Stimulated activated CD4-positive, alpha-beta T cell treated with anti-CD3 and anti-CD28 coated beads, Interleukin-1b, Interleukin-23, amount 100 ng/mL, for 1 hour (primary cell): ENCODE measurements at places on chromosomes 3 and 15.

- DNase-seq, result no peak
Measured at GRCh38 chr15:66102563-66103292, 150.8 kb downstream of the MEGF11 start.

- no peak for DNase-seq
Measured at GRCh38 chr3:123289391-123290106, 87.8 kb downstream of the SEC22A start.

DNA sequence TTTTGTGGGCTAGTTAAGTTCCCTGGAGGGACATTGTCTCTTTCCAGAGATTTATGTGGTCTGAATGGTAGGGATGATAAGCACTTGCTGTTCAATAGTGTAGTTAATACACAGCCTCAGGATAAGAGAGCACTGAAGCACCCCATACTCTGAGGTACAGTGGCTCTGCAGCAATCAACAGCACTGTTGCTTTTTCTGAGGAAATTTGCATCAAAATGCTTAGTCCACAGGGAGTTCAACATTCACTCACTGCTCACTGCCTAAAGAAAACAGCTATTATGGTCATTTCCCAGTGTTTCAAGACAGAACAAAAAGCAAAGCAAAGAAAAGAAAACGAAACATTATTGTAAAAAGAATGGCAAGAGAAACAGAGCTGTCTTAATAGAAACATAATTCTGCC lies 441.9 kb downstream of the PLOD2 start:
- DNase-seq, result no peak

DNA sequence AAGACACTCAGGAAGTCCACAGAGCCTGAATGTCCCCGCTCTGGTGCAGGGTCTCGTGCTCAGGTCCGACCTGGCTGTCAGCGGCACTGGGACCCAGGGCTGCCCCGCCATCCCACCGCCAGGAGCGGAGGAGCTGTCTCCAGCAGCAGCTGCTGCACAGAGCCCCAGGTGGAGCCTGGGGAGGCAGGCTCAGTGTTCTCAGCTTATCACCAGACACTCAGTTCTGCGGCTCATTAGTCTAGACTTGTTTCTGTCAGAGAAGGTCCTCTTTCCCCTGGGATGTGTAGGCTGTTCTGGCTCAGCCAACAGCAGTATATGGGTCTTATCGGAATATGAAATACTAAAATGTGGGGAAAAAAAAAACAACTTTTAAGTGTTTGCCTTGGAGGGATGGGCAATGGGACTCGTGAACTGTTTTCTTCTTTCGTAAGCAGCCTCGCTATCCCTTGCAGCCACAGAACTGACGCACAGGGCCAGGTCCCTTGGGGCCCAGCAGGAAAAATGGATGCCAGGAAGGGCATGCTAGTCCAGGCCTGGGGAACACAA lies 75.9 kb downstream of the KLF13 start:
- no peak for DNase-seq

- DNase-seq, result no peak
Measured at GRCh38 chr15:66126031-66126441, 127.5 kb downstream of the MEGF11 start.

DNA sequence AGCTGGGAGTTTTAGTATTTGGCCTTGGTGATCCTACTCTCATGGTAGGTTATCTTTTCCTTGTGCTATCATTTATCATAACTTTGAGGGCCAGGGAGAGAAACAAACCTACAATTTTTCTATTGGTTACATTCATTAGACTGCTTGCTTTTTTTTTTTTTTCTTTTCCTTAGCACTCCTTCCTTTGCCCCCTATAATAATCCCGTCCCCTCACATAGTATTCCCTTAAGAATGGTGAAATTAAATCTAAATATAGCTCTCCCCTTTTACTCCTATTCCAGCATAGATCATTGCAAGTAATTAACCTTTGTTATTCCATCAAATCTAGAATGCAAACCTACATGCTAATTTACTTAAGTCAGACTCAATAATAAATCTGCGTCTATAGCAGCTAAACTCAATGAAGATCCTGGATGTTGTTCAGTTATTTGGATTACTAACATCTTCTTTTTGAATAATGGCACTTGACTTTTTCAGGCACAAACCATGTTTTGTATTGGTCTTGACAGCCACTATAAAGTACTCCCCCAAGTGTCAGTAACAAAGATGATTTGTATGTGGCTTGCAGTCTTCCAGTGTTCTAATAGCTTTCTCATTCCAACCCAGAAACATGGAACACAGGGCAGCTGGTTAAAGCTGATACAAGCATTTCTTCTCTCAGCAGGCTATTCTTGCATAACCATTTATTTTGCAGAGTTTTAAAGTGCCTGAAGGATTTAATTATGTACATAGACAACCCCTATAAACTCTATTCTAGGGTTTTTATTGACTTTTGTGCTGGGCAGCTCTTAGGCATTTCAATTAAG lies 420.6 kb downstream of the MECOM start:
- DNase-seq, result no peak

- DNase-seq, result no peak
Measured at GRCh38 chr3:117524890-117525289, 815.3 kb downstream of the TUSC7 start.

DNA sequence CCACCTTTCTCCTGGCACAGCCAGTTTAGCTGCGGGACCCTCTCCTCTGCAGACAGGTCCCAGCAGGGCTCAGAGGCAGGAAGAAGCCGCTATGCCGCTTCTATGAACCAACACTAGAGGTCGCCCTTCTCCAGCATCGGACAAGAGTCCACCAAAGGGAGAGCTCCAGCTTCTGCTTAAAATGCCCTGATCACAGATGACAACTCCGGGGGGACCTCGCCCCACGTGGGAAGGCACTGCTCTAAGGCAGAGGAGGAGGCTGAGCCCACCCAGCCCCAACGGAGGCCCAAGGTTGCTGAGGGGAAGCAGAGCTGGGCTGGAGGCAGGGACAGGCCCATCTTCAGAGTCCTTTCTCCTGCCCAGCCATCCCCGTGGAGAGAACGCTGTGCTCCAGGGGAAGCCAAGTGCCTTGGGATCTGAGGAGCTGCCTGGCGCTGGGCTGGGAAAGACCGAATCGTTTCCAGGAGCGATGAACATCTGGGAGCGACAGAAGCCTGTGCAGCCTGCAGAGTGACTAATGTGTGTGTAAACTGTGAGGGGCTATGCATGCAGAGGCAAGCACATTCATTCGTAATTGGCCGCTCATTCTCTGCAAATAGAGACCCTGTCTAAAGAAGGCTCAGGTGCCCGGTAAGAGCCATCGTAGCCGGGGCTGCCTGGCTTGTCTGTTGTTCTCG lies 43.5 kb upstream of the BDH1 start:
- peak; percentile 54 for DNase-seq

DNA sequence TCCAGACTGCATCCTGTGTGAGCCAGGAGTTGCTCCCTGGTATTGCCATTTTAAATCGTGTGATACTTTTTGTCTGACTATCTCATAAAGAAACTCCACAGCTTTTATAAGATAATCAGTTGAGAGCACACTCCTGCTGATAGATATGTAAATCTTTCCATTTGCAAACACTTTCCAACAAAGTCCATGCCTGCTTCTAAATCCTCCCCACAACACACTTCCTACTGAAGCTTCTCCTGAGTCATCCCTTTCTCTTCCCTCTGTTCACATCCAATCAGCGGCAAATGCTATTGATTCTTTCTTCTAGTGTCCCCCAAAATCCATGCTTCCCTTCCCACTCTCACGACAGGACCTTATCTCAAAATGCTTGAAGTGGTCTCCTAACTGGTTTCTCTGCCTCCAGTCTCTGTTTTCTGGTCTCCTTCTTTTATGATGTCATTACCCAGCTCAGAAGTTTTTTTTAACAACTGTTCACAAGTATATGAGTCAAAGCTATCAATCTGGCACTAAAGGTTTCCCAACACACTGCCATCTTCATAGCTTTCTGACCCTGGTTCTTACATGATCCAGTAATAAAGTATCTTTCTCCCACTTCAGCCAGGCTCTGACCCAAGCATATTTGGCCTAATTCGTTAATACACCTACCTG lies 4.5 kb upstream of the WWTR1 start:
- DNase-seq, result no peak

GRCh38 chr3:51928438-51928837 lies 13.3 kb downstream of the RRP9 start:
- DNase-seq, result no peak
